Right cardiac atrium (tissue), 5 donors: ENCODE measurements at places on chromosomes 6 and 20. TPM values are rescaled to one million over a fixed set of nuclear protein-coding genes. Genes with fewer than 3 reads are reported as not detected.

MUC22 gene
- 0.06 TPM for total RNA-seq

GSTA1 gene
- not detected for total RNA-seq

BPIFB2 gene
- not detected for total RNA-seq

THEMIS gene
- 0.19 TPM for total RNA-seq

VNN1 gene
- total RNA-seq: 0.65 TPM

GHRH gene
- total RNA-seq: 23.5 TPM

TMEM170B gene
- total RNA-seq: 4.9 TPM

GRCh38 chr6:24997231-24997630 lies 61.5 kb upstream of the RIPOR2 start:
- DNase-seq: no peak

GRCh38 chr6:165861226-165861625 lies 198.2 kb upstream of the PDE10A start:
- no peak for DNase-seq

DNA sequence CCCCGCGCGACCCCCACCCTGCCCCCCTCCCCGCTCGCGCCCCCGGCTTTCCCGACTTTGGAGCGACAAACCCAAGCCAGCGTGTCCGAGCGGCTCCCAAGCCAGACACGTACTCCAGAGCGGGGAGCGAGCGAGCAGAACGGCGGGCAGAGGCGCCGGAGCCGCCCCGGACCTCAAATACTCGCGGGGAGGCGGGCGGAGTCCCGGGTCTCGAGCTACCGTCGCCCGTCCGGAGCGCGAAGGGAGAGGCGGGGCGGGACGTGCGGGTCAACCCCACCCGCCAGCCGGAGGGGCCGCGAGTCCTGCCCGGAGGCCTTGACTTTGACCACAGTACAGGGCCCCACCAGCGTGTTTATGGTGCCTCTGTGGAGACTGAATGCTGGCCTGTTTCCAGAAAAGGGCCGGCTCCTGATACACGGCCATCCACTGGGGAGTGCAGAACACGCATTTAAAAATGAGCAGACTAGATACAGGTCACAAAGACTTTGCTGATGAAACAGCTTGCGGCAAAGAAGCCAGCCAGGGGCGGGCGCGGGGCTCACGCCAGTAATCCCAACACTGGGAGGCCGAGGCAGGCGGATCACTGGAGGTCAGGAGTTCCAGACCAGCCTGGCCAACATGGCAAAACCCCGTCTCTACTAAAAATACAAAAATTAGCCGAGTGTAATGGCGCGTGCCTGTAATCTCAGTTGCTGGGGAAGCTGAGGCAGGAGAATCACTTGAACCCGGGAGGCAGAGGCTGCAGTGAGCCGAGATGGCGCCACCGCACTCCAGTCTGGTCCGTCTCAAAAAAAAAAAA lies at the start of gene SERPINB6:
Gene SERPINB6 (minus strand): TSS at position 148 of the 799 bp plus-strand sequence. CDS start 12,235 bp downstream, outside the sequence.
- peak; percentile 95 for DNase-seq

- DNase-seq: no peak
Observed at GRCh38 chr20:24934101-24934661, 14.9 kb upstream of the CST7 start.

DNA sequence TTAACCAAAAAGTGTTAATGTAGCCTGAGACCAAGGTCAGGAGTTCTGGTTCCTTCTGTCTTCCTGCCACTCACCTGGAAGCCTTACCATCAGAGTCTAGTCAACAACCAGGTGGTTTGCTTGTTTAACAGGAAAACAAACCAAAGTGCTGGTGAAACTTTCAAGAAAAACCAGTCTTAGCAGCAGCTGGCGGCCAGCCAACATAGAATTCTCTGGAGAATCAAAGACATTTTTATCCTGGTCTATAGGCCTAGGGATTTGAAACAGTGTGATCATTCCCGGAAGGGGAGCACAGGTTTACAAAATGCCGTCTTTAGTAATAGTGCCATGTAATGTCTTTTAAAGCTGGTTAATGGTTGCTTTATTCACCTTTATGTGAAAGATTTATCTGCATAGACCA lies 146.6 kb upstream of the AKIRIN2 start:
- DNase-seq: no peak

DNA sequence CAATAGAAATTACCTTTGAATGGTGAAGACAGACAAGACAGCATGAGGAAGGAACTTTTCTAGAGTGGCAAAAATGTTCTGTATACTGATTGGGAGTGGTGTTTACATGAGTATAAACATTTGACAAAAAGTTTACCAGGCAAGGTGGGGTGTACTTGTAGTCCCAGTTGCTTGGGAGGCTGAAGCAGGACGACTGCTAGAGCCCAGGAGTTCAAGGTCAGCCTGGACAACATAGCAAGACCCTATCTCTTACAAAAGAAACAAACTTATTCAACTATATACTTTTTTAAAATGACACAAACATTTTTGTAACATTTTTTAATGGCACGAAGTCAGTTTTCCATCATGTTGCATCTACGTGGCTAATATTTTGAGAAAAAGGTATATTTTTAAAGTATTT lies 40.5 kb downstream of the ZHX3 start:
- no peak for DNase-seq

GRCh38 chr6:56268266-56268665 lies 20.9 kb upstream of the COL21A1 start:
- DNase-seq: no peak

GRCh38 chr6:63805808-63806572 lies 170.4 kb downstream of the PHF3 start:
- DNase-seq: no peak

GRCh38 chr6:52909131-52909530 lies 367 bp downstream of the GSTA3 start:
- DNase-seq: no peak

- peak; percentile 89 for DNase-seq
Observed at GRCh38 chr6:162706232-162706631, 21.3 kb downstream of the PRKN start.

DNA sequence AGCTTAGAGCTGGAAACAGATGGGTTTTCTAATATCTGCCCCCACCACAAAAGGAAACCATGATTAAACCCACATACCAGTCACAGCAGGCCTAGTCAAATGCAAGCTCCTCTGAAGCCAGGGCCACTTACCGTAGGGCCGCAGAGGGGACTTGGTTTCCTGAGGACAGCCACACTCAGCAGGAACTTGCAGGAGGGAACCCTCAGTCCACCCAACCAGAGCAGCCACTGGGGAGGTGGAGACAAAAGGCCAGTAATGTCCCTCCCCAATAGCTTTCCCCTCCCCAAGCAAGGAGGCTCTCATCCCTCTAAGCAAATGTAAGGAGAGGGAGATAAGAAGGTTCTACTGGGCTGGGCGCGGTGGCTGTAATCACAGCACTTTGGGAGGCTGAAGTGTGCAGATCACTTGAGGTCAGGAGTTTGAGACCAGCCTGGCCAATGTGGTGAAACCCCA lies 384.4 kb upstream of the JARID2 start:
- no peak for DNase-seq
